ENCODE measurements at places on chromosomes 2 and 18.

GRCh38 chr2:237686659-237687136, 59.3 kb downstream of the LRRFIP1 start:
- peak; percentile 35 for DNase-seq

- peak; percentile 69 for DNase-seq
Observed at GRCh38 chr18:35028536-35028935, 12.7 kb upstream of the MAPRE2 start.

- DNase-seq = no peak
Observed at GRCh38 chr2:99140056-99140859, 1.2 kb upstream of the C2orf15 start.

DNA sequence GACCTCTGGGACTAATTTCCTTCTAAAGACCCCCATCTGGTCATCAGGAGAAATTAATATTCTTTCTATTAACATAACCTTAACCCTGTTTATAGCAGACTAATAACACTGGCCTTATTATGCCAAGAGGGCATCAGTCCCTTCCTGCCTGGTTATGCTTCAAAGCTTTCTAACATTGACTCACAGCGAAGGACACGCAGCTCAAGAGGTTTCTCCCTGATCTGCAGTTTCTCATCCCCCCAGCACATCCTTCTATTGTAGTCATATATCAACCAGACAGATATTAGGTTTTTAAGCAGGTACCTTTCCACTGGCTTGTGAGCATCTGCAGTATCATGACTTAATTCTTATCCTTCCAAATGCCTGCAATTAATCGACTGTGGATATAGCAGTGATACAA, 100.0 kb upstream of the CXCR4 start:
- DNase-seq = no peak

DNA sequence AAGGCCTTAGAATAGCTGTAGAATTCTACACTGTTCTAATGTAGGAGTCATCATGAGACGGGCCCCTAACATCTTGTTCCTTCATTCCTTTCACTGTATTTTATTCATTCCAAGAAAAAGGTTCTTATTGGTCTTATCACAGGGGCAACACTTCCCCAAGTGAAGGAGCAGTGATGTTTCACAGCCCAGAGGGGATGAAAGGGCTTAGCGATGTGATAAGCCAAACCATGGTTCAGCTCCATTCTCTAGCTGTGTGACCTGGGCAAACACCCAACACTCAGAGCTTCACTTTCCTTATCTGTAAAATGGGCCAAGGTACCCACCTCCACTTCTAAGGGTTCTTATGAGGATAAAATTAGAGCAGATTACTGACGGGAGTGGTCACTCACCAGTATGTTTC, 25.4 kb upstream of the HS6ST1 start:
- no peak for DNase-seq

DNA sequence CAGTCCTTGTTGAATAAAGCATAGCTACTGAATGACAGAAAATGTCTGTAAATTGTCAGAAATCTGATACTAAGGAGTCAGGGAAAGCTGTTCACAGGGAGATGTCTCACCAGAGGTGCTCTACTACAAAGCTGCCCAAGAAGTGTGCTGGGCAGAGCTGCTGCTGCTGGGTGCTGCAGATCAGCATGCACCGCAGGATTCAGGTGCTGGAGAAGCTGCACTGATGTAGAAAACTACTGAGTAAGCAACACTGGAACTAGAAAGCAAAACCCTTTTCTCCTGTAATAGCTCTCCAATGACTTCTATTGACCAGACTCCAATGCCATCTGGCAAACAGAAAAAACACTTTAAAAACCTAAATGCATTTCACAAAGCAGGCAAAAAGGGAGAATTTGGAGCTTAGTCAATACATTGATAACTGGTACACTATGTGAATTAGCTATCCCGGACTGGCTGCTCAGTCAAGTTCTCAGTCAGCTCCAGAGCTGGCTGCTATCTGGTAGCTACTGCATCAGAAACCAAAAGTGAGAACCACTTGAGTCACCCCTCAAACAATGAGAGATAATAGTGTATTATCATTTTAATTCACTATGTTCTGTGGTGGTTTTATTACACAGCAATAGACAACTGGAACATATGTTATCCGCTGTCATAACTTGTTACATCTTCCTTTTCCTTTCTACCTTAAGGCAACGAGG, 493.1 kb downstream of the CPS1 start:
- DNase-seq = no peak

DNA sequence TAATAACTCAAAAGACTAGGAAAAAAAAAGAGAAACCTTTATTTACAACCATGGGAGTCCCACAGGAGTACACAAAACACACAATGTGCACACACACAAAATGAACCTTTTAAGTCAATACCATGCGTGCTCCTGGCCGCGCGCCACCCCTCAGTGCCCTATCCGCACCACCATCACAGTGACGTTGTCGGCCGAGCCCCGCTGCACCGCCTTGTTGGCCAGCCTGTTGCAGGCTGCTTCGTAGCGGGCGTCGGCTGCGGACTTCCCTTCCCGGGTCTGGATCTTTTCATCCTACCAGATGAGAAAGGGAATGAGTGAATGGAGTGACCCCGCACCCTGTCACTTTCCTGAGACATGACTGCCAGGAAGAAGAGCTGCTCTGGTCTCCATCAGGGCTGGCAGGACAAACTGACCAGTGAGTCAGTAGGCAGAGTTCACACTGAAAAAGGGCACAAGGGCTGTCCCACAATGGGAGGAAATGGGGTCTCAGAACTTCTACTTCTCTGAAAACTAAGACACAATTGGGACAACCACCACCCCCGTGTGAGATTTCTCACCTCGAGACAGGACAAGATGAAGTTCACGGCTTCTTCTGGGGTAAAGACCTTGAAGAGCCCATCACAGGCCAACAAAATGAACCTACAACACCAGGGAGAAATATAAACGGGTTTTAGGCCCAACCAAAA, 11.8 kb downstream of the ERFE start:
- DNase-seq = no peak

DNA sequence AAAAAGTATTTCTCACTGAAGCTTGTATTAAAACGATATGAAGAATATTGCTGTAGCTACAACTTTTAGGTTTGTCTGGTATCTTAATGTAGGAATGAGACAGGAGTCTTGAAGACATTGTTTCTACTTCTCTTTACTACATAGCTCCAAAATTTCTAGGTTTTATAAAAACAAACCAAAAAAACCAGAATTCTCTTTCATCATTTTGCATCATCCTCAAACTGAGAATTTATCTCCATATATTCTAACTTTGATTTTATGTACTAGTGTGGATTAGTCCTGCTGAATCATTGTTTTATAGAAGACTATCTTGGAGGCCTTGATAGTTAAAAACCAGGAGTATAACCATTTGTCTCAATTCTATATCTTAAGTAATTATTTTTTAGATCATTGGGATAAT, 100.2 kb downstream of the ICA1L start:
- no peak for DNase-seq

DNA sequence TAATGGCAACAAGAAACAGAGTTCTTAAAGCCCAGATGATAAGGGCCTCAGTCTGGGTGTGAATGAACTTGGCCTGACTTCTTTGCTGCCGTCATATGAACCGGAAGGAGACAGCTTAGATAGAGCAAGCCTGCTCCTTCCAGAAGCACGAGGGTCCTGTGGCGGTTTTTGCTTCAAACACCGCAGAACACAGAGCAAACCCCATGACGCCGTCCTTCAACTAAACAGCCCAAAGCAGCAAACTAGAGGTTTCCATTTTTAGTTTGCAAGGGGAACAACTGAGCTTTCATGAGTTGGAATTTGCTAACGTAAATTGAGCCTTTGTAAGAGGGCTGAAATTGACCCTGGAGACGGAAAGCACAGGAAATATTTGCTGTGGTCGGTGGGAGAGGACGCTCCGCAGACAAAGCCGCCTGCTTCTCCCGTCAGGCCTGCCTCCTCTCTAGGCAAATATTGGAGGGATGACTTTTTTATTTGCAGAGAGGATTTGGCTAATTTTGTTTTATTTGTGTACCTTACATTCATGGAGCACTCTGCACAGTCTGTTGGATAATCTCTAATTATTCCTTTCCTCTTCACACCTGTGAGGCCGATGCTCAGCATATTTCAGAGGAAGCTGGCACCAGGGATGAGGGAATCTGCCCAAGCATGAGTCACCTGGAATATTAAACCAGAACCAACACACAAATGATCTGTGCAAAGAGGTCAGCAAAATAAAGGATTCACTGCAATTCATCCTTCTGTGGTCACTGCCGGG, 134.0 kb upstream of the NCK2 start:
- no peak for DNase-seq

All from EH (cell line).